SJSA1 (cell line): ENCODE measurements at places on chromosomes 1 and 21. TPM values are rescaled to one million over a fixed set of nuclear protein-coding genes. Genes with fewer than 3 reads are reported as not detected.

DNA sequence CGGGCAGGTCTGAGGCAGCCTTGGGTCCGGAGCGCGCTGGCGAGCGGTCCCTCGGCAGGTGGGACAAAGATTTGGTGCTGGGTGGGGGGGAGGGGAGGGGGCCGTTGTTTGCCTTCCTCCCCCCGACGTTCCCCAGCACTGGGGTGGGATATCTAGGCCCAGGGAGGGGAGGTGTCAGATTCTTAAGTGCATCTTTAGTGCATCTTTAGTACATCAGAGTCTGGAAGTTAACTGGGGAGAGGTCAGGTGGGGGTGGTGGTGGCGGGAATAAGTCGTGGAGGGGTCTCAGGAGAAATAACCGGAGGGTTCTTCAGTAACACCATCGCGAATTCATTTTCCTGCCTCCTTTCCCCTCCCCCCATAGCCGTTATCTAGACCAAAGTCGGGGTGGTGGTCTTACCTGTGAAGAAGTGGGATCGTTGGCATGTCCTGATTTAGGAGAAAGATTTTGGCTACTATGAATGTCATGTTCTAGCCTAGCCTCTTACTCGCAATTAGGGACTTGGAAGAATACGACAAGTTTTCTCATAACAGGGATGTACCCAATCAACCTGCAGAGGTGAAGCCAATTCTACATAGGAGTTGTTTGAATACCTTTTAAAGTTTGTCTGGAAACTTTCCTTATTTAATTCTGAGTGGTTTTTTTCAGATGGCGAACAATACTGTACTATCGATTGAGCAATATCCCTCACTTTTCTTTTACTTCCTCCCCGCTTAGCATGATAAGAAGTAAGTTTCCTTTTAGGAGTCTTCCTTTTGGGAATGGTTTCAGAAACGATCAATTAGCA, 886 bp downstream of the ZMYM4 start:
- peaks cover 20% of the 10 kb centered on the region for H3K4me1 ChIP-seq
- peaks cover 11% of the 10 kb centered on the region; the same call in 1 of the 2 replicates for H3K36me3 ChIP-seq
- DNase-seq: no peak
- peak overlapping the region; percentile 87 for H3K4me3 ChIP-seq
- no peaks in the 10 kb centered on the region for H3K27me3 ChIP-seq

DNA sequence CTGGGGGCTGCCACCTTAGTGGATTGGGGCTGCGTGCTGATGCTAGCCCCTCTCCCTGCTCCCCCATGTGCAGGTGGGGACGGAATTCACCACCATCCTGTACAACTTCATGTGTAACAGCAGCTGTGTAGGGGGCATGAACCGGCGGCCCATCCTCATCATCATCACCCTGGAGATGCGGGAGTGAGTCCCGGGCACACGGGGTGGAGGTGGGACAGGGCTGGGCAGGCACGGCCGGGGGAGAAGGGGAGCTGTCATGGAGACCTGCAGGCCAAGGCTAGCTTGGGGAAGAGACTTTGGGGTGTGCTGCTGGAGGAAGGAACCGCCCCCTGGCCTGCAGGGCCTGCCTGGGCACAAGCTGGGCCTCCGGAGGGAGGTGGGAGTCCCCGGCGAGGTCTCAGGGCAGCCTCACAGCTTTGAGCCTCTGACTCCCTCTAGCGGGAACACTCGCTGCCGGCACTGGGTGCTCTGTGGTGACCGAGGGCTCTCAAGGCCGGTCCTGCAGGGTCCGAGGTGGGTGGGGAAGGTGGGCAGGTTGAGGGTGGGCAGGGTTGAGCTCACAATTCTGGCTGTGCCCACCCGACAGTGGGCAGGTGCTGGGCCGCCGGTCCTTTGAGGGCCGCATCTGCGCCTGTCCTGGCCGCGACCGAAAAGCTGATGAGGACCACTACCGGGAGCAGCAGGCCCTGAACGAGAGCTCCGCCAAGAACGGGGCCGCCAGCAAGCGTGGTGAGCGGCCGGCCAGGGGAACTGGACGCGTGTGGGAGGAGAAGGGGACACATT, 25.0 kb upstream of the CCDC27 start:
- H3K27ac ChIP-seq: no peak overlapping the region
- H3K4me1 ChIP-seq: no peaks in the 10 kb centered on the region
- no peaks in the 10 kb centered on the region for H3K36me3 ChIP-seq
- H3K4me3 ChIP-seq: no peak overlapping the region
- DNase-seq: no peak

Gene PRAMEF14
- not detected in 2 replicates for total RNA-seq

Gene KCNJ6
- 0.24 and 0.44 TPM in 2 replicates for total RNA-seq

Gene TTC13
- total RNA-seq: 8.5 and 9.9 TPM in 2 replicates
